ENCODE measurements at places on chromosomes 13 and 19.

- no peak for DNase-seq
Observed at GRCh38 chr13:28355046-28355821, 139.7 kb downstream of the FLT1 start.

DNA sequence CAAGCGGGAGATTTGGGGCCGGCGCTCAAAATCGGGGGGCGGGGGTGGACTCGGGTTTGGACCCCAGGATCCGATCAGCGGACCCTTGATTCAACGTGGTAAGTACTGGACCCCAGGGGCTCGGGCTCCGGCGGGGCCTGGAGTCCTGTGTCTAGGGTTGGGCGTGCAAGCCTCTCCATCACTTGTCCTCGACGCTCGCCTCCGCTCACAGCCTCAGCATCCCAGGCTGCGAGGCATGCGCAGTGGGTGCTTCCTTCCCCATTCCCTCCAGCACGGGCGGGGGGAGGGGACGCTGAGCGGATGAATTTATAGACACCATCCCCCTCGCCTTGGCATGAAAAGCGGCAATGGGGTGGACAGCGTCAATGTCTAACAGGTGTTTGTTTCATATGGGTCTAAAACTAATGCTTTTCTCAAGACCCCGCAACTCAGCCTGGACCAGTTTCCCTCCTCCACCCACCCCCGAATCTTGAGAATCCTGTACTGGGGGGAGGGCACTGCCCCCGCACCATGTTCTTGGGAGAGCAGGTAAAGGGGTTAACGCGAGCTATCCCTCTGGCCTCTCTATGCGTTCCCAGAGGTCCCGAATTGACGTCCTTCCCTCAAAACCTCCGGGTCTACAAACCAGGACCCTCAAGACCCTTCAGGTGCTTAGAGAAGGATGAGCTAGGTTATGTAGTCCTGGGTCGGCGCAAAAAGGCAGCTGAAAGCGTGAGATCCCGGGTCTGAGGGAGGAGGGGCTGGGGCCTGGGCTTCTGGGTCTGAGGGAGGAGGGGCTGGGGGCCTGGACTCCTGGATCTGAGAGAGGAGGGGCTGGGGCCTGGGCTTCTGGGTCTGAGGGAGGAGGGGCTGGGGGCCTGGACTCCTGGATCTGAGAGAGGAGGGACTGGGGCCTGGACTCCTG lies 579 bp downstream of the CPT1C start:
- DNase-seq: no peak

DNA sequence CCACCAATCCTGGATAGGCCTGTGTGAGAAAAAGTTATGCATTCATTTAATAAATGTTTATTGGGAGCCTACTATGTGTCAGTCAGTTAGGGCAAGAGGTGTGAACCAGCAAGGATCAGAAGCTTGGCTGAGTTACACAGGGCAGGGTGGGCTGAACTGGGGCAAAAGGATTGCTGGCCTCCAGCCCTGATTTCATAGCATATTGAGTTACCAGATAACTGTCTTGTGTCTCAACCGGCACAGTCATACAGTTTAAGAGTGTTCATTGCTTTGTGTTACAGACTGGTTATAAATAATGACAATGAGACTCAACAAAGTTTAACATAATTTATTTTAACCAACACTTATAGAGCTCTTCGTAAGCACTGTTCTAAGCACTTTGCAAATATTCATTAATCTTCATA lies 253.8 kb downstream of the DLEU7 start:
- DNase-seq: no peak

GRCh38 chr19:31285744-31286143 lies 63.5 kb downstream of the TSHZ3 start:
- no peak for DNase-seq

DNA sequence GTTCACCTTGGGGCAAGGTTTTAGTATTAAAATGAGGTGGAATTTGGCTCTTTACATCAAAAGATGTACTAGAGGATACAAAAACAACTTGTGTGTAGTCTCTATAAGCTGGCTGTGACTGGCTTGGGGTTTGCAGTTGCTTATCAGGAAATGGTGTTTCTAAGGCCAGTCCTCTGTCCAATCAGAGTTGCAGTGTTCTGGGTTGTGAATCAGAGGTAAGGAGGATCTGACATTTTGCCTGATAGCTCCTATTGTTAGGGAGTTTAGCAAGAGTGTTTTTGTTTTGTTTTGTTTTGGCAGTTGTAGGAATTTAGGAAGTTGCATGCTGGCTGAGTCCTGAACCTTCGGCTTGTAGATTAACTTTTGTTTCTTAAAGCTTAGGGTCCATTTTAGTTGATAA lies 20.1 kb upstream of the ESD start:
- no peak for DNase-seq

DNA sequence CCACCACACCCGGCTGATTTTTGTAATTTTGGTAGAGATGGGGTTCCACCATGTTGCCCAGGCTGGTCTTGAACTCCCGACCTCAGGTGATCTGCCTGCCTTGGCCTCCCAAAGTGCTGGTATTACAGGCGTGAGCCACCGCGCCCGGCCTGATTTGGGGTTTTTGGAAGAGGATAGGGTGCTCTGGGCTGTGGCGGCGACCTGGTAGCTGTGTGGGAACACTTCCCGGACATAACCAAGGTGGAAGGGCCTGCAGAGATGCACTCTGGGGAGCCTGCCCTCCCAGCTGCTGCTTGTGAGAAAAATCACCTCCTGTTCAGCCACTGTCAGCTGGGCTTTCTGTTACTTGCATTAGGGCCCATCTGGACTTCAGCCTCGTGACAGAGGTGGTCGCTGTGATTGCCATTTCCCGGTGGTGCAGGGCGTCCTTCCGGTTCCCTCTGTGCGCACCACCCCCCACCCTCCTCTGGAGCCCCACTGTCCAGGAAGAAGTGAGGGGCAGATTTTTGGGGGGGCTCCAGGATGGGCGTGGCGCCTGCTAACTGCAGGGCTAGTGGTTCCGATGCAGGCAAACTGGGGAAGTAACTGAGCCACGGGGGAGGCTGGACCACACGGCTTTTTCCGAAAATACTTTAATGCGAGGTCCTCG lies 7.5 kb downstream of the IL4I1 start:
- no peak for DNase-seq

- no peak for DNase-seq
Observed at GRCh38 chr13:96935901-96936300, 58.4 kb downstream of the OXGR1 start.

DNA sequence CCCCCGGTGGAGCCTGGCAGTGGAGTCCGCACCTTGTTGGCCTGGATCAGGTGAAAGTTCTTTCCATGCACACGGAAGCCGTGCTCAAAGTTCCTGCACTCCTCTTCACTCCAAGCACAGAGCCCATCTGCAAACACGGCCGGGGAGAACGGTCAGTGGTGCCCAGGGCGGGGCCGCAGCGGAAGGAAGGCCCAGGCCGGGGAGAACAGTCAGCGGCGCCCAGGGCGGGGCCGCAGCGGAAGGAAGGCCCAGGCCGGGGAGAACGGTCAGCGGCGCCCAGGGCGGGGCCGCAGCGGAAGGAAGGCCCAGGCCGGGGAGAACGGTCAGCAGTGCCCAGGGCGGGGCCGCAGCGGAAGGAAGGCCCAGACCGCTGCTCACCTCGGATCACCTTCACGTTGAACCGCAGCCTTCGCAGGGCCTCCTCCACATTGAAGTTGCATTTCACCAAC lies 20.6 kb upstream of the PLPP2 start:
- no peak for DNase-seq

GRCh38 chr19:47230054-47230920 lies 712 bp downstream of the BBC3 start:
- DNase-seq: peak; percentile 63

DNA sequence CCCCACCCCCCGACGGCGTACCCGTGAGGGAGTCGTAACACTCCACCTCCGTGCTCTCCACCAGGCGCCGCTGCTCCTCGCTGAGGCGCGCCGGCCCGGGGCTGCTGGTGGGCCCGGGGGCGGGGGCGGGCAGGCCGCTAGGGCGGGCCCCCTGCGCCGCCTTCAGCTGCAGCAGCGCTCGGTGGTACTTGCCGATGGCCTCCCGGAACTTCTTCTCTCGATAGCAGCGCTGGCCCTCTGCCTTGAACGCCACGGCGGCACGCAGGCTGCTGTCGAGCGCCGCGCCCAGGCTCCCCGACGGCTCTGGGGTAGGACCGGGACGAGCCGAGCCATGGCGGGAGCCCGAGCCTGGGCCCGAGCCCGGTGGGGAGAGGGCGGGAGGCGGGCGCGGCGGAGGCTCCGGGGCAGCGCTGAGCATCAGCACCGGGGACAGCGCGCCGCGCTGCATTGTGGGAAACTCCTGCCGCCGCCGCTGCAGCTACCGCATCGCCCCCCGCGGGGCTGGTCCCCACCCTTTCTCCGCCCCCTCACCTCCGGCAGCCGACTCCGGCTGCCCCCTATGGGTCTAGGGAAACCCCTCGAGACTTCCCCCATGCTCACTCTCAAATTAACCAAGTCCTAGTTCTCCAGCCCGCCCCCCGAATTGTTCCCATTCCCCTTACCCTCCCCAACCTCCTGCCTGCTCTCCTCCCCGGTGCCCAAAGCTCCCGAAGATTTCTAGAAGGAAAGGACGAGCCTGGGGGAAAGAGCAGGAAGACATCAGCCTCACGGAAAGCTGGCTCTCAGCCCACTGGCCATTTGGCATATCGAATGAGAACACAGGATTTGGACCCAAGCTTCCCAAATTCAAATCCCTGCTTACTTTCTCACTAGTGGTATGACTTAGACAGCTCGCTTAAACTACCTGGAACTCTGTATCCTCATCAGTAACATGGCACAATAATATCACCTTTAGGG lies at the start of gene TTC9B:
Gene TTC9B (minus strand): TSS at position 451 of the 957 bp plus-strand sequence. CDS start 3 bp downstream, at position 448.
- DNase-seq: no peak

- DNase-seq: no peak
Observed at GRCh38 chr13:27395007-27395510, 29.4 kb upstream of the GTF3A start.

DNA sequence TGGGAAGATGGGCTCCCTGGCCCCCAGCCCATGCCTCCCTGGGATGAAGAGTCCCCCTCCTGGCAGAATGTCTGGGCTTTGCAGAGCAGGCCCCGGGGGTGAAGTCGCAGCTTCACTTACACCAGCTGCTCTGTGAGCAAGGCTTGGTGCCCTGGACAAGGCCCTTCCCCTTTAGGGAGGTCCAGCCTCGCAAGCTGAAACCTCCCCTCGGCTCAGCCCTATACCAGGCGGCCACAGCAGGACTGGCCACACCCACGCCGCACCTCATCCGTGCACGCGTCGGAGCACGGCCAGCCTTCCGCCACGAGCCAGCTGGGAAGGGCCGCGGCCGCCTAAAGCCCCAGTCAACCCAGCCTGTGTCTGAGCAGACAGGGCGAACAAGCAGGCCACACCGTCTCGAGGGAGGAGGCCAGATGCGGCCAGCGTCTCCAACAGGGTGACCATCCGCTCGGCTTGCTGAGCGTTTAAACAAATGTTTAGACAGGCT lies 83.2 kb upstream of the MCF2L start:
- DNase-seq: no peak

GRCh38 chr19:45653634-45654033 lies 14.4 kb upstream of the GIPR start:
- DNase-seq: no peak

GRCh38 chr19:53537121-53537520 lies 824 bp upstream of the ZNF331 start:
- DNase-seq: no peak

- no peak for DNase-seq
Observed at GRCh38 chr13:66338542-66338941, 891.6 kb downstream of the PCDH9 start.

GRCh38 chr13:76383676-76384461 lies 502.3 kb downstream of the KCTD12 start:
- no peak for DNase-seq

- DNase-seq: no peak
Observed at GRCh38 chr19:41050426-41050825, 37.8 kb upstream of the CYP2A13 start.

- DNase-seq: no peak
Observed at GRCh38 chr19:38290631-38291147, 13.4 kb upstream of the C19orf33 start.

DNA sequence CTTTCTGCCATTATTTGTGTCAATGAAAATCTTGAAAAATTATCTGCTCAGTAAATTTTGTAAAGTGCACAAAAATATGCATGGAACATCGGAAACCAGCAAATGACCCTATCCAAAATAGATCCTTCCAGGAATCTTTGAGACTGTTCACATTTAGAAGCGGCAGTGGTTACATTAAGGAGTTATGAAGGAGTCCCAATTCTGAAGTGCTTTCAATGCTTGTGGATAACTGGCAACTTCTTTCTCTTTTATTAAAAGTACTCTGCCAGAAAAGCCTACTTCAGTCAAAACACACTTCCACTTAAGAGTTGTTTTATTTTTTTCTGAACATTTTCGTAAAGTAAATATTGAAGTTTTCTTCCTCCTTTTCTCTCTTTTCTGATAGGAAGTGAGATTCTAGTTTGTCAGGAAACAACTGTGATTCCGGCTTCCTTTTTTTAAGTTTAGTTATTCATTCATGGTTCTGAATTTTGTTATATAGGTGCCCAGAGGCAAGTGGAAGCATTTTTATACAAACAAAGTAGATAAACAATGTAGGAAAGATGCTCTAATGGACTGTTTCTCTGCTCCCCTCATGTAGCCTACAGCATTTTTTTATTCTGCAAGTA lies 83.5 kb downstream of the PCDH9 start:
- DNase-seq: no peak

- DNase-seq: no peak
Observed at GRCh38 chr19:49368711-49369358, 5.2 kb downstream of the DKKL1 start.

- DNase-seq: no peak
Observed at GRCh38 chr13:46712524-46712923, 84.4 kb downstream of the ESD start.

DNA sequence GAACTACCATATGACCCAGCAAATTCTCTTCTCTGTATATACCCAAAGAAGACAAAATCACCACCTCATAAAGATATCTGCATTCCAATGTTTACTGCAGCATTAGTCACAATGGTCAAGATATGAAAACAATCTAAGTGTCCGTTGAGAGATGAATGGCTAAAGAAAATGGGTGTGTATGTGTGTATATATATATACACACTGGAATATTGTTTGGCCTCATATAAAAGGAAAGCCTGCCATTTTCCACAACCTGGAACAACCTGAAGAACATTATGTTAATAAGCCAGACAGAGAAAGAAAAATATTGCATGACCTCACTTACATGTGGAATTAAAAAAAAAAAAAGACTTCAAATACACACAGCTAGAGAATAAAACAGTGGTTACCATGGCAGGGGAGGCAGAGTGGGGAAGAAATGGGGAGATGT lies 29.5 kb upstream of the RBM26 start:
- no peak for DNase-seq

Data from GM12891 (cell line).